ENCODE measurements at places on chromosomes 12 and 14. TPM values are rescaled to one million over a fixed set of nuclear protein-coding genes. Genes with fewer than 3 reads are reported as not detected.

DNA sequence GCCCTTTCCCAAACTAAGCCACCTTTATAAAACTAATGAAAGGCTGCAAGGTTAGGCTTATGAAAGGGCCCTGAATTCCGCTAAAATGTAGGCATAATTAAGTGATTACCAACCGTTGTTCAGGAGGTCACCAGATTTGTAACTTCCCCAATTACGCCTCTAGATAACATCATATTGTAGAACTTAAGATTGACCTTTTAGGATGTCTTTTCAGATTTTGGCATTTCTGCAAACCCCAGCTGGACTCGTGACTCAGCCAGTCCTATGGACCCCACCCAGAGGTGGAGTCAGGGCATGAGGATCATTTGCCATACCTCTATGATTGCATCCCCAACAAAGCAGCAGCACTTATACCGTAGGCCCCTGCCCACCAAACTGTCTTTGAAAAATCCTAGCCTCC, 3.7 kb upstream of the LPCAT3 start:
- no peak for DNase-seq

- DNase-seq, result no peak
Observed at GRCh38 chr12:57222286-57223190, 5.9 kb downstream of the NXPH4 start.

- DNase-seq, result no peak
Observed at GRCh38 chr14:25006961-25007795, 42.8 kb downstream of the STXBP6 start.

- no peak for DNase-seq
Observed at GRCh38 chr14:61641914-61642613, 53.2 kb upstream of the HIF1A start.

DNA sequence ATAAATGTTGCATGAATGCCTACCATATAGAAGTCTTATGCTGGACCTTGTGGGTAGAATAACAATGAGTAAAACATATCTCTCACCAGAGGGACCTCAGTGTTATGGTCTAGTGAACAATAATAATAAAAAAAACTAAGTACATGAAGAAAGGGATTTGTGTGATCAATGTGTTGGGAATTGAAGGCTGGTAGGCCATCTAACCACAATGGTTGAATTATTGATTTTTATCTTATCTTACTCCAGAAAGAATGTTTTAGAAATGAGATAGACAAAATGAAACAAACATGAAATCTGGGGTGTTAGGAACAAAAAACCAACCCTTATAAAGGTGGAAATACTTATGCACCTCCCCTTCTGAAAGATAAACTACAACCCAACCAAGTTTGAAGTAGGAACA, 243.9 kb upstream of the LRIG3 start:
- no peak for DNase-seq

DNA sequence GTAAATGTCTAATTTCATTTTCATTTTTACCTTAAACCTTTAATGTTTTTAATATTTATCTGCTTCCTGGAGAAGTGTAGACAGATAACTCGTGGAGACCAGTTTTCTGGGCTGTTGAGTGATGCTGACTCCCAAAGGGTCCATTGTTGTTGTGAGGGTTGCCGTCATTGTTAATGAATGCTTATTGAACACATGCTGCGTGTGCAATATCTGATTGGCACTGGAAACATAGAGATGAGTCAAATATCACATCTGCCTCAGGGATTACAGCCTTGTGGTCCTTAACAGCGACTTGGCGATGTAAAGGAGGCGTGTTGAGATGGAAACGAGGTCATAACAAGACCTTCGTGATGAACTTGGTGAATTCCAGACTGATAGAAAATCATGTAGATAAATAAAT, 85.9 kb downstream of the FBXW8 start:
- no peak for DNase-seq

DNA sequence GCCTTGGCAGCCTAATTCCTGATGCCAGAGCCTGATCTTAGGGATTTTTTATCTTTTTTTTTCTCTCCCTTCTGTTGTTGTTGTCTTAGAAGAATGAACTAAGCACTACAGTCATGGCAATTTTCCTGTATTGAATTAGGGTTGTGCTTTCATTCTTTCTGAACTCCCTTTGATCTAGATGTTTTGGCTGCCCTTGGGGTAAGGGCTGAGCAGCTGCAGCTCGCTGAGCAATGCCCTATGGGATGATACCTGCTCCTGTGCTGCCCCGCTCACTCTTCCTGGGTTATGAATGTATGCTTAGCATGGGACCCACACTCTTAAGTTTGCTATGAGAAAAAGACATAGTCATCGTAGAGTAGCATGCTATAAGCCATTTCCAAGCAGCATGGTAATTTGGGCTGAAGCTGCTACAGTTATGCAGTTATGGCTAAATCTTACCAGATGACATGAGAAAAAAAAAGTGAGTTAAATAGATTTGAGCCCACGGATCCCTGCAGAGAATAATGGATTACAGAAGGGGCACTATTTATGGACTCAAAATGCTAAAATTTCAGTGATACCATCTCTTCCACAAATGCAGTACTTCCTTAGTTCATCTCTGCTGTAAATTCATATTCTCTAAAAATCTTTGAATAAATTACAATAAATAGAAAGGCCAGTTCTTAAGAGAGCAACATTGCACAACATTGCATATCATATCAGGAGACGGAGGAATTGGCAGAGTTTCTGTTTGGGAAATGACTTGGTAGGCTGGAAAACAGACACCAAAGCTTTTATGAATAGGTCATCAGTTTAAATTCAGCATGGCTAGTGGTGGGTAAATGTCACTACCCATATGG, 79.2 kb upstream of the PTHLH start:
- no peak for DNase-seq

DNA sequence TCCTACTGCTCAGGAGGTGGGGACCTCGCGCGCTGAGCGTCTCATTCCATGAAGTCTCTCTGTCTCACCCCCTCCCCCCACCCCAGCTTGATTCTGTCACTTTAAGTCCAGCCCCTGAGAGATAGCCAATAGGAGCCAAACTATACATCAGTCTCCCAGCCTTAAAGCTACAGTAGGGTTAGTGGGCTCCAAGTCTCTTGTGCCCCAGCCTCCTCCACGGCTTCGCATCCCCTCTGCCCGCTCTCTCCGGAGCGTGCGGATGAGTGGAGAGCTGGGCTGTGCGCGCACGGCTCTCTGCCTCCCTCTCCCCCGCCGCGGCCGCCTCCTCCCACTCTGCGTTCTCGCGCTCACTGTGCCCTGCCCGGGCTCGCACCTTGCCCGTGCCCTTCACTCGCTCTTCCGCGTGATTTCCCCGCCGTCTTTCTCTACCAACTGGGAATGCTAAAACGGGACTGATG, at the start of gene ESRRB:
Gene ESRRB (plus strand): TSS at position 191 of the 458 bp plus-strand sequence. CDS start 265 bp downstream, at position 456.
- DNase-seq, result peak; percentile 11

- DNase-seq, result no peak
Observed at GRCh38 chr12:65935906-65936901, 111.9 kb downstream of the HMGA2 start.

DNA sequence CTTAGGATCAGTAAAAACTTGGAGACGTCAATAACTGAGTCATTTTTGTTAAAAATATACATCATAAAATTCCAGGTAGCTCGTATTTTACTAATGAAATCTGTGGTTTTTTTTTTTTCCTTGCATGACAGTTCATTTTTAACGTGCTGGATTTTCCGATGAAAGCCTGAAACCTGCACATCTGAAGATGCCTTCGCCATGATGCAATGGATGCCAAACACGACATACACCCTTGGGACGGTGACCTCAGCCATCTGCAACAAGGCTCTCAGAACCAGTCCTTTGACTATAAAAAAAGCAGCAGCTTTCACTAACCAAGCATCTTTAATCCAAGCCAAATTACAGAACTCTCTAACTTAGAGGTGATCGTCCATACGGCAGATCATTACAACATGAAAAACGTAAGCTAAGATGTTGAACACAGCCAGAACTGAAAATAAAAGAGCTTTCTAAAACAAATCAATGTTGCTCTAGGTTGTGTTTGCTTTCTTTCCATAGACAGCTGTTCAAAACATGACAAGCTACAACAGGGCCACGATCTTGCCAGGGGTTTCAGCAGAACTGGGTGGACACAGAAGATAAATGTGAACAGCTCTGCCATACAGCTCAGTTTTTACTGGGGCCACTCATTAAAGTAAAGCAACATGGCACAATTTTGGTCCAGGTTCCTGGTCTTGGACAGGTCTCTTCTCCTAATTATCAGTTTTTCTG, 7.8 kb downstream of the NIN start:
- no peak for DNase-seq

GRCh38 chr14:99749142-99749541, 44.1 kb upstream of the EML1 start:
- DNase-seq, result no peak

DNA sequence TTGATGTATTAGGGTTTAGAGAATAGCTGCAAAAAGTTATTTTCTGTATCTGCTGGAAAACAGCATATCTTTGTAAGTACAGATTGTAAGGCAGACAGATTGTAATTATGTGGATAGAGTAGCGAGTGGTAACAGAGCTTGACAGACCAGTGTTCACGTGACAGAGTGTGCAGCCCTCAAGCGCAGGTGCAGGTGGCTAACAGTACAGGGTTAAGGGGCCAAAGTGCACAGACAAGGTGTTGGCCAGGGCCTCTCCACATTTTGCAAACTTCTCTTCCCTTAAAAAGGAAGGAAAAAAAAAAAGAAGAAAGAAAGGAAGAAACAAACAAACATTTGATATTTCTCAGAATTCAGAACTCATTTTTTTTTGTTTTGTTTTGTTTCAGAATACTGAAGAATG, 25.2 kb upstream of the KLHL42 start:
- DNase-seq, result no peak

DNA sequence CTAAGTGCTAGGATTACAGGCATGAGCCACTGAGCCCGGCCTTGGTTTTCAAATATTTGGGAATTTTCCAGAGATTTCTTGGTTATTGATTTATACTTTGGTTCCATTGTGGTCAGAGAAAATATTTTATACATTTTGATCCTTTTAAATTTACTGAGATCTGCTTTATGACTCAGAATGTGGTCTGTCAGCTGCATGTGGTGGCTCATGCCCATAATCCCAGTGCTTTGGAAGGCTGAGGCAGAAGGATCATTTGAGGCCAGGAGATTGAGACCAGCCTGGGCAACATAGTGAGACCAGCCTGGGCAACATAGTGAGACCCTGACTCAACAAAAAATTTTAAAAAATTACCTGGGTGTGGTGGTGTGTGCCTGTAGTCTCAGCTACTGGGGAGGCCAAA, 49.8 kb downstream of the ADCK1 start:
- no peak for DNase-seq

DNA sequence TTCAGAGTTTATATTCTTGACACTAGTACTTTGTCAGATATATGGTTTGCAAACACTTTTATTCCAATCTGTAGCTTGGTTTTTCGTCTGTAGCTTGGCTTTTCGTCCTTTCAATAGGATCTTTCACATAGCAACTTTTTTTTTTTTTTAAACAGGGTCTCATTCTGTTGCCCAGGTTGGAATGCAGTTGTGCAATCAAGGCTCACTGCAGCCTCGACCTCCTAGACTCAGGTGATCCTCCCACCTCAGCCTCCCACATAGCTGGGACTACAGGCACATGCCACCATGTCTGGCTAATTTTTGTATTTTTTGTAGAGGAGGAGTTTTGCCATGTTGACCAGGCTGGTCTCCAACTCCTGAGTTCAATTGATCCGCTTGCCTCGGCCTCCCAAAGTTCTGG, 460.4 kb upstream of the SOX5 start:
- no peak for DNase-seq

- no peak for DNase-seq
Observed at GRCh38 chr12:95220726-95221125, 3.1 kb downstream of the VEZT start.

GRCh38 chr12:123602651-123603195, 824 bp downstream of the DDX55 start:
- no peak for DNase-seq

- no peak for DNase-seq
Observed at GRCh38 chr12:117140397-117141096, 41.3 kb upstream of the TESC start.

DNA sequence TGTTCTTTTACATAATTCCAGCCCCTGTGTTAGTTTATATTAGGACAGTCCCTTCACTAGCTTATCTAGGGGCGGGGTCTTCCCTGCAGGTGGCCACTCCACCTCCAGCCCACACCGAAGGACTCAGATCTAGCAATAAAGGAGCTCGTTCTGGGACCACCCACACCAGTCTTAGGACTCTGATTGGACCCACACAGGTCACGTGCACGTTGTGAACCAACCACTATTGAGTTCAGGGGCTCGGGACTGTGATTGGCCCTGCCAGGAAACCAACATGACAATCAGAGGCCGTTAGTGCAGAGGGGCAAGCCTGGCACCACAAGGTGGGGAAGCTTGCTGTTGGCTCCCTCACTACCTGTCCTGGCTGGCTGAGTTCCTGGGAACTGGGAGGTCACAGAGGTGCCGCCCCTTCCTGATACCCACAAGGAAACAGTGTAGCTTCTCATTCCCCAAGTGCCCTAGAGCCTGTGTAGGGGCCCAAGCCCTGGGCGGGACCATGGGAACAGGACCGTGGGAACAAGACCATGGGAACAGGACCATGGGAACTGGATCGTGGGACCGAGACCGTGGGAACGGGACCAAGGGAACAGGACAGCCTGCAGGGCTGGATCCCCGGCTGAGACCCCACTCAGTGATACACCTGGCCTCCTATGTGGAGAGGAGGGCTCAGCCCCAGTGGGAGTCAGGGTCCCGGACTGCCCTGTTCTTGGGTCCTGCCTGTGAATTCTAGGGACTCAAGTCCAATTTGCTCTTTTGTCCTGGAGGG, 297.8 kb downstream of the ADGRD1 start:
- no peak for DNase-seq

DNA sequence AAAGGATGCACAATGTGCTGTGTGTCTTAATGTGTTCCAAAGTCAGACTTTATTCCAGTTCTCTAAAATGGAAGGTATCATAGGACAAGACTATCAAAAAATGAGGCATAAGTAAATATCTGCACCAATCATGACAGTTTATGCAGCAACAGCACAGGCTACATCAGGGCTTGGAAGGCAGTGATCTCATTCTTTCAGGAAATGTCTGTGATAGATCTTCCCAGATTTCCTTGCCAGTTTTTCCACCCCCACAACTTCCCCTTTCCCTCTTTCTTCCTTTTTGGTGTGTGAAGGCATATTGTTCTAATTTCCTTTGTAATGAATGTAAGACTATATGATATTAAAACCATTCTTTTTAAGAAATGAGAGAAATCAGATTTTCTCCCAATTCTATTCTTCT, 326.7 kb downstream of the ATP23 start:
- DNase-seq, result no peak

- DNase-seq, result no peak
Observed at GRCh38 chr14:95018821-95019220, 138.5 kb downstream of the DICER1 start.

Gene IFNG
- total RNA-seq, result not detected

Gene KLRG1
- total RNA-seq, result 10.5 TPM

Gene PMEL
- total RNA-seq, result 0.54 TPM

Gene PCED1B
- 0.27 TPM for total RNA-seq

Gene SLC35F4
- total RNA-seq, result 6.5 TPM

Gene RAB3IP
- 41.5 TPM for total RNA-seq

Gene OR10G2
- total RNA-seq, result not detected

Gene RPS6KL1
- 42.4 TPM for total RNA-seq

Gene VRK1
- 34.8 TPM for total RNA-seq

Gene TSPAN19
- total RNA-seq, result 1.9 TPM

Measured in cerebellum (tissue), 4 donors.